ENCODE measurements at places on chromosomes 4 and X. TPM values are rescaled to one million over a fixed set of nuclear protein-coding genes. Genes with fewer than 3 reads are reported as not detected.
A peak's percentile ranks its signal among the peaks of the same experiment; 100 is the strongest.

Gene CXCL6
- not detected for total RNA-seq

Gene AREG
- total RNA-seq, result 0.25 TPM

Gene FAM13A
- total RNA-seq, result 10.1 TPM

Gene FGFBP2
- 3.2 TPM for total RNA-seq

Gene GUCY1A1
- not detected for total RNA-seq

Gene EGF
- total RNA-seq, result not detected

Gene FOXR2
- total RNA-seq, result not detected

Gene CCDC158
- total RNA-seq, result not detected

GRCh38 chr4:6063684-6064083, 45.5 kb upstream of the C4orf50 start:
- peaks cover 90% of the 10 kb centered on the region for H3K36me3 ChIP-seq
- DNase-seq, result no peak

GRCh38 chr4:169040559-169041261, 30.7 kb upstream of the CBR4 start:
- H3K4me1 ChIP-seq, result no peaks in the 10 kb centered on the region
- H3K27me3 ChIP-seq, result peaks cover 5% of the 10 kb centered on the region
- H3K4me3 ChIP-seq, result no peak overlapping the region
- no peak overlapping the region for H3K27ac ChIP-seq
- no peaks in the 10 kb centered on the region for H3K36me3 ChIP-seq
- no peak for DNase-seq

GRCh38 chrX:11105080-11105479, 6.1 kb upstream of the HCCS start:
- no peak overlapping the region for H3K27ac ChIP-seq
- no peaks in the 10 kb centered on the region for H3K27me3 ChIP-seq
- DNase-seq, result no peak
- no peak overlapping the region for H3K4me3 ChIP-seq
- peaks cover 7% of the 10 kb centered on the region for H3K36me3 ChIP-seq

- no peak overlapping the region for H3K4me3 ChIP-seq
- H3K27me3 ChIP-seq, result peaks cover 4% of the 10 kb centered on the region
- H3K4me1 ChIP-seq, result no peaks in the 10 kb centered on the region
- no peak for DNase-seq
- H3K27ac ChIP-seq, result no peak overlapping the region
Observed at GRCh38 chrX:102558607-102559006, 40.7 kb upstream of the ARMCX5 start.

GRCh38 chr4:113682730-113683537, 78.6 kb downstream of the CAMK2D start:
- peaks cover 49% of the 10 kb centered on the region for H3K4me1 ChIP-seq
- peaks cover 51% of the 10 kb centered on the region for H3K36me3 ChIP-seq
- no peaks in the 10 kb centered on the region for H3K27me3 ChIP-seq
- peak; percentile 84 for DNase-seq

- H3K27ac ChIP-seq, result no peak overlapping the region
- H3K27me3 ChIP-seq, result no peaks in the 10 kb centered on the region
- no peak for DNase-seq
Observed at GRCh38 chr4:81197864-81198524, 17.0 kb downstream of the PRKG2 start.

DNA sequence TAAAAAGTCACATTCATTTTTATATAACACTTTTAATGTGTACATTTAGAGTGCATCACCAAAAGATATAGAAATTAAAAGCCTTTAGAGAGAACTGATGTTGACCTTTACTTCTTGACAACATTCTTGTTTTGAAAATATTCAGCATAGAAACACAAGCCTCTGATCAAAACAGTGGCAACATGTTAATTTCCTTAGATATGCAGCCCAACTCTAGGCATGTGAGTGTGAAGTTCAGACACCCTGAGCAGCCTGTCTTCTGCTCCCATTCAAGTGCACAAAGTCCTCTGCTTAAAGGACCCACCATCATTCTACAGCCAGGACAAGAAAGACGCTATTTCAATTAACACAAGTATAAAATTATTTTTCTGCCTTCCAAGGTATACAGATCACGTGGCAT, 60.0 kb downstream of the PPP3CA start:
- no peak overlapping the region for H3K4me3 ChIP-seq
- H3K27me3 ChIP-seq, result no peaks in the 10 kb centered on the region
- DNase-seq, result no peak
- H3K4me1 ChIP-seq, result peaks cover 21% of the 10 kb centered on the region

- peaks cover 69% of the 10 kb centered on the region for H3K36me3 ChIP-seq
- peak overlapping the region; percentile 60 for H3K4me3 ChIP-seq
- no peak for DNase-seq
- H3K4me1 ChIP-seq, result peaks cover 69% of the 10 kb centered on the region
Observed at GRCh38 chrX:11765449-11765848, 7.4 kb downstream of the MSL3 start.

- no peak overlapping the region for H3K4me3 ChIP-seq
- H3K27me3 ChIP-seq, result no peaks in the 10 kb centered on the region
- no peak overlapping the region for H3K27ac ChIP-seq
- no peaks in the 10 kb centered on the region for H3K4me1 ChIP-seq
Observed at GRCh38 chr4:32435308-32435707, 1715.1 kb downstream of the PCDH7 start.

GRCh38 chr4:99382745-99383360, 30.3 kb upstream of the ADH1C start:
- H3K4me3 ChIP-seq, result no peak overlapping the region
- H3K27ac ChIP-seq, result no peak overlapping the region

DNA sequence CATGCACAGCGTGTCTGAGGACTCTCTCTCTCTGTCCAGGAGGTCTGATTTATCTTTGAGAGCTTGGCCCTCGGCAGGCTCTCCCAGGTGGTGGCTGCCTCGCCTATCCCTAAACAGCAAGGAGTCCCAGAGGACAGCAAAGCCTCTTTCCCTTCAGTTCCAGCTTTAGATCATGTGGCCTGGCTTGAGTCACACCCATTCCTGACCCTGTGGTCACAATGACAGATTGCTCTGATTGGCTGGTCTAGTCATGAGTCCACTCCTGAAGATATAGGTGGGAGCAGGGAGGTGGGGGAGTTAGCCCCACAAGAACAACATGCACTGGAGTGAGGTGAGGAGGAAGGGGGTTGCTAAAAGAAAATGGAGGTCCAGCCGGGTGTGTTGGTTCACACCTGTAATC, 12.1 kb upstream of the PORCN start:
- H3K27ac ChIP-seq, result no peak overlapping the region
- peaks cover 6% of the 10 kb centered on the region for H3K27me3 ChIP-seq
- no peak overlapping the region for H3K4me3 ChIP-seq
- peaks cover 5% of the 10 kb centered on the region for H3K4me1 ChIP-seq

- peaks cover 47% of the 10 kb centered on the region for H3K4me1 ChIP-seq
- DNase-seq, result no peak
- no peak overlapping the region for H3K4me3 ChIP-seq
- H3K36me3 ChIP-seq, result no peaks in the 10 kb centered on the region
Observed at GRCh38 chr4:48141048-48141447, 7.0 kb upstream of the TXK start.

DNA sequence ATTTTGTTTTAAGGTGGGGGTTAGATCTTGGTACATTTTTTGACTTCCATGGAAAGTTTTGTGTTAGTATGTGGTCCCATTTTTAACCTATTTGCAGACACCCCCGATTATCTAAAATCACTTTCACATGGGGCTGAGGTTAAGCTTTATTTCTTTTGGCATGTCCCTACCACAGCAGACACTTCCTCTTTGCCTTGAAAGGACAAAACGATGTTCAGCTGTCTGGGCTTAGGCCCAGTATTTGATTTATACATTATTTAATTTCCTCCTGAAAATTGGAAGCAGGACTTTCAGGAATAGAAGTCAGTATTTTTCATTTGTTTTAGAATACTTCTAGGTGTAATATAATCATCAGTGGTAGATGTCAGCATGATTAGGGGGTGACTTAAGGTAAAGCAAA, 112.4 kb upstream of the SPRY1 start:
- no peak overlapping the region for H3K4me3 ChIP-seq
- H3K36me3 ChIP-seq, result no peaks in the 10 kb centered on the region
- H3K27me3 ChIP-seq, result no peaks in the 10 kb centered on the region
- no peak for DNase-seq
- no peak overlapping the region for H3K27ac ChIP-seq

- no peak overlapping the region for H3K4me3 ChIP-seq
- H3K36me3 ChIP-seq, result no peaks in the 10 kb centered on the region
- H3K27me3 ChIP-seq, result peaks cover 7% of the 10 kb centered on the region
- no peak overlapping the region for H3K27ac ChIP-seq
Observed at GRCh38 chr4:57151481-57151880, 41.3 kb upstream of the IGFBP7 start.
